ENCODE measurements at places on chromosomes 3 and 15.
A peak's percentile ranks its signal among the peaks of the same experiment; 100 is the strongest.

- no peak for DNase-seq
Measured at GRCh38 chr15:88395241-88395640, 71.9 kb downstream of the MRPL46 start.

GRCh38 chr3:109025896-109026295, 72.2 kb upstream of the GUCA1C start:
- no peak for DNase-seq

DNA sequence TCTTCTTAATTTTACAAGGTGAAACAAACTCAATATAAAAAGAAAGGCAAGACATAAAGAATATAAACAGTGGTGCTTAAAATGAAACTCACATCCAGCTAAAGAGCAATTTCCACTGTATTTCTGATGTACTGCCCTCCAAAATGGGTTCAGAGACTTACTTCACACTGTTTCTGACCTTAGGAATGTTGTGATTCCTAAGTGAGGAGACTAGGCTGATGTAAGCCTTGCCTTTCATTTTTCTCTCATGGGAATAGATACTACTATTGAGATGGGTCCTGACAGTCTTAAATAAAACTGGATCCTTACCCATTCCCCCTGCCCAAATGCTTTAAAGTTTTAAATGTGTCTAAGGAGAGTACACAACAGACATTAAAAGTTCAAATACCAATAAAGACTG, 86.9 kb downstream of the CBLB start:
- DNase-seq = no peak

- DNase-seq = no peak
Measured at GRCh38 chr3:62888778-62889177, 13.6 kb upstream of the CADPS start.

- DNase-seq = no peak
Measured at GRCh38 chr3:122406198-122406597, 9.7 kb downstream of the WDR5B start.

GRCh38 chr3:42213417-42213816, 52.6 kb downstream of the CCK start:
- no peak for DNase-seq

- DNase-seq = no peak
Measured at GRCh38 chr3:116200956-116201690, 244.2 kb downstream of the LSAMP start.

DNA sequence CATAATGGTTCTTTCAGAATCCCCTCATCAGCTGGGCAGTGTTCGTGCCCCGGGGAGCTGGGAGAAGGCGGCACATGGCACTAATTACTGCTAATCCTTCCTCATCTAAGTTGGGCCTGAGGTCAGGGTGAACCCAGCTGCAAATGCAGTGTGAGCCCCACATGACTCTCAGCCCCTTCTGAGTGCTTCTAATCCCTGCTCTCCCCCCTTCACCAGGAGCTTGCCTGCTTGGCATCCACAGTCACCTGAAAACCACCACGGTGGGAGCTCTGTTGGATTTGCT, 455 bp upstream of the TRPM1 start:
- DNase-seq = no peak

GRCh38 chr15:56739474-56739873, 6.2 kb upstream of the ZNF280D start:
- no peak for DNase-seq

DNA sequence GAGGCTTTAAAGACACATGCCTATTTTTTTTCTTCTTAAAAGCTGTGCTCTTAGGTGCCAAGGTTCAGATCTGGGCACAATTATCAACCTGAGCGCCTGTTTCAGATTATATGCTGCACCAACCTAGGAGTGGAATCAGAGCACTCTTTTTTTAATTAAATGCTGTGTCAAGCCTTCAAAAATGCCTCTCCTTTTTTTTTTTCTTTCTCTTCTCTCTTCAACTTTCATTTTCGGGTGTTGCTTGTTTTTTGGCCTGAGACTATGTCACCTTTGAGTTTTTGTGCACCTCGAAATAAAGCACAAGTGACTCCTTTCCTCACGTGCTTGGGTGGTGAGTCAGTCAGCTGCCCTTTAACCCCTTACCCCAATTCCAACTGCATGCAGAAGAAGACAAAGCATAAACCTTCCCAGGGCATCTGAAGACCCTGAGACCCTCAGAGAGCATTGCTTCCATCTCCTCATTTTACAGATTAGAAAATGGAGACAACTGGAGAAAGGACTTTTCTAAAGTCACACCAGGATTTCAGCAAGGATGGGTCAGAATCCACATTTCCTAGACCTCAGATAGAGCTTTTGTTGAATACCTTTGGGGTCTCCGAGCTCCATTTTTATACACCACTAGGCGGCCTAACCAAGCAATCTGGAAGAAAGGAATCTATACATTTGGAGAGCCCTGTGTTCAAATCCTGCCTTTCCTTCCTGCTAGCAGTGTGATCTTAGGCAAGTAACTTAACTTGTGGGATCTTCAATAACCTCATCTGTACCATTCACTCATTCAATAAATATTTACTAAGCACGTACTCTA, 631 bp upstream of the PRICKLE2 start:
- no peak for DNase-seq

DNA sequence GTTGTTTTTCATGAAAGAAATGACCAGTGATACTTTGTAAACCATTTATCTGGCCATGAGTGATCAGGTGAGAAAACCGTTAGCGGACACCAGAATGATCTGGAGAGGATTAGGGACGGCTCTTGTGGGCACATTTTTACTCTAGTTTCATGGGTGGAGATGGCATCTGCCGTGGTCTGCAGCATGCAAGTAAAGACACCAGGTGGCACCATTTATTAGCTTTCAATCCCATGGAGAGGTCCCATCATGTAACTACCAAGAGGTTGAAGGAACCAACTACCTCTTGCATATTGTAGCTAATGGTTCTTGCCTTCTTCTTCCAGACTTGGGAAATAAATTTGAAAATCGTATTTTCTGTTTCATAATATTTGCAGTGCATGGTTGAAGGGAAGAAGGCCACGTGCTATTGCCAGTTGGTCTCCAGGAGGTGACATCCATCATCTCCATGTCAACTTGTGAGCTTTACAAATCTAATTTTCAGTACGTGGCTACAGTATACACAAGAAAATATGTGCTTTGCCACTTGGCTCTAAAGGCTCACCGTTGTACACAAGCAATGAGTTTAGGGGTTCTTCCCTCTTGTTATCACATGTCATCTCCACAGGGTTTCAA, 1.5 kb upstream of the MAPKBP1 start:
- peak; percentile 40 for DNase-seq

GRCh38 chr15:83318861-83319415, 34.5 kb upstream of the BNC1 start:
- DNase-seq = no peak

- DNase-seq = no peak
Measured at GRCh38 chr3:190260301-190260700, 61.9 kb downstream of the CLDN1 start.

DNA sequence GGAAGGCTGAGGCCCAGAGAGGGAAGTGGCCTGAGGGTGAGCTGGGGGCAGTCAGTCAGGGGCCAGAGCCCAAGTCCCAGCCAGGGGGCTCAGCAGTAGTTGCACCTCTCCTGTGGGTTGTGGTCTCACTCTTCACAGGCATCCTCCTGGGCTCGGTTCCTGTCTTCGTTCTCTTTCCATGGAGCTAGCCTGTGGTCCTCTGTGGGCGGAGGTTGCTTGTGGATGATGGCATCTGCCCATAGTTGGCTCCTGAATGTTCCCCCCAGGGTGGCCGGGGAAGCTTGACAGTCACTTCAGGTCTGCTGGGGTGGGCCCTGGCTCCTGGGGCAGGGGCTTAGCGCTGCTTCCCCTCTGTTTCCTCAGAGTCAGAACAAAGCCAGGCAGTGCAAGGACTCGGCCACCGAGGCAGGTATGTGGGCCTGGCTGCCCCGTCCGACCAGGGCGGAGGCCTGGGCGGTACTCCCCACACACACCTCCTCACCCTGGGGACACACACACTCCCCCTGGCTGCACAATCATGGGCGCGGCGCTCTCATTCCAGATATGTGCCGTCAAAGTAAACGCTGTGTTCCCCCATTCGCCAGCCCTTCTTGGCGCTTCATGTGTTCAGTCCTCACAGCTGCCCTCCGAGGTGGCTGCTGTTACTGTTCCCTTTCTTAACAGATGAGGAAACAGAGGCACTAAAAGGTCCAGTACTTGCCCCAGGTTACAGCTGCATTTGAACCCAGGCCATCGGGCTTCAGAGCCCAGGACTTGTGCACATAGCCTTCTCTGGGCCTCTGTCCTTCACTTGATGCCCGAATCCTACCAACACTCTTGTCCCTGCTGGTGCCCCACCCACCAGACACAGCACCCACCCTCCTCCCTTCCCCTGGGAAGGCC, 34.5 kb downstream of the PSTPIP1 start:
- DNase-seq = no peak

DNA sequence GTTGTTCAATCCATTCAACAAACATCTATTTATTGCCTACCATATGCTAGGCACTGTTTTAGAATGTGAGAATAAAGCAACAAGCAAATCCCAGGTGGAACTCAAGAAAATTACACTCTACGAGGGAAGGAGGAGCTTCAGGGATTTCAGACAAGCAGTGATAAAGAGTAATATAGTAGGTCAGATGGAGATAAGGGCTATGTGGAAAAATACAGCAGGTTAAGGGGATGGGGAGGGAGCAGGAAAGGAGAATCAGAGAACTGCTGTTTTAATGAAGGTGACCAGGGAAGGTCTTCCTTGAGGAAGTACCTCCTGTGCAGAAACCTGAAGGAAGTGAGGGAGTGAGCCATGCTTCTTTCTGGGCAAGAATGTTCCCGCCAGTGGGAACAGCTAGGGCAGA, 47.2 kb upstream of the NEO1 start:
- DNase-seq = no peak

GRCh38 chr3:99990179-99990578, 124.1 kb downstream of the FILIP1L start:
- no peak for DNase-seq

- no peak for DNase-seq
Measured at GRCh38 chr15:35107561-35107960, 22.5 kb upstream of the NANOGP8 start.

DNA sequence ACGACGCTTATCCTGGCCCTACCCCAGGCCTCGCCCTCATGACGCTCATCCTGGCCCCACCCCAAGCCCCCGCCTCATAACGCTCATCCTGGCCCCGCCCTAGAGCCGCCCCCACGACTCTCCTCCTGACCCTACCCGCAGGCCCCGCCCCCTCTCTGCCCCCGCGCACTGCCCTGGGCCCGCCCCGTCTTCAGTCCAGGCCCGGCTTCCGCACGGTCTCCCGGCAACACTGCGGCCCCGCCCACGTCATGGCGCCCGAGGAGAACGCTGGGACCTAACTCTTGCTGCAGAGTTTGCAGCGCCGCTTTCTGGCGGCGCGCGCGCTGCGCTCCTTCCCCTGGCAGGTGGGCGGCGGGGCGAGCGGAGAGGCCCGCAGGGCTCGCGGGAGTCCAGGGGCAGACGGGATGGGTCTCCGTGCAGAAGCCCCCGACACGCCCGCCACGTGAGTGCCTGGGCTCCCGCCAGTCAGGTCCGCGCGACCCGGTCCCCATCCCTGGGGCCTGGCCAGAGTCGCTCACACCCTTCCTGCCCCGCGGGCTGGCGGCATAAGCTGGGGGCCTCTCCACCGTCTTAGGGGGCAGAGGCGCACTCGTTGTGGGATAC, 52.5 kb upstream of the ROPN1B start:
- DNase-seq = no peak

DNA sequence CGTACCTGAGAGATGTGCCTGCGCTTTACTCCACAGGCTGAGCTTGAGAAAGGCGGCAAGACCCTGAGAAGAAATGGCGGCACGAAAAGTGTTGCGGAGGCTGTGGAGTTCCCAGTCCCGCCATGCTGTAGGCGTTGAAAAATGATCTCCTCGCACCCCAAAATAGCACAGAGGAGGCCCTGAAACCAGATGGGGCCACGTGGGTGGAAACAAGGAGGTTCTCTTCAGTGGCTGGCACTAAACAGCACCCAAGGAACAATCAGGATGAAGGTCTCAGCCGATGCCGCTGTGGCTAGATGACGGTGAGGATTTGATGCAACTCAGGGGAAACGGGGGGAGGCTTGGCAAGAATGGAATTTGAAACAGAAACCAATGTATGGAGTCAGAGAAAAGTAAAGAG, 57.3 kb downstream of the TMEM212 start:
- DNase-seq = no peak

- no peak for DNase-seq
Measured at GRCh38 chr3:76889911-76890310, 150.0 kb upstream of the ROBO2 start.

- peak; percentile 94 for DNase-seq
Measured at GRCh38 chr3:194269610-194270145, 81.5 kb downstream of the CPN2 start.

DNA sequence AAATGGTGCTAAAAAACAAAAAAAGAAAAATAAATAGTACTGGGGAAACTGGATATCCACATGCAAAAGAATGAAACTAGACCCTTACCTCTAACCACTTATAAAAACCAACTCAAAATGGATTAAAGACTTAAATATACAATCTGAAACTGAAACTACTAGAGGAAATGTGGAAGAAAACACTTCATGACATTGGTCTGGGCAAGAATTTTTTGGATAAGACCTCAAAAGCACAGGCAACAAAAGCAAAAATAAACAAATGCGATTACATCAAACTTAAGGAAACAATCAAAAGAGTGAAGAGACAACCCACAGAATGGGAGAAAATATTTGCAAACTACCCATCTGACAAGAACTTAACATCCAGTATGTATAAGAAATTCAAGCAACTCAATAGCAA, 6.4 kb downstream of the IFT57 start:
- DNase-seq = no peak

All from tibial artery (tissue), 4 donors.